NCI-H2227 treated with DMSO at 0.1 percent for 48 hours (cell line): ENCODE measurements at places on chromosomes 7 and 10.

DNA sequence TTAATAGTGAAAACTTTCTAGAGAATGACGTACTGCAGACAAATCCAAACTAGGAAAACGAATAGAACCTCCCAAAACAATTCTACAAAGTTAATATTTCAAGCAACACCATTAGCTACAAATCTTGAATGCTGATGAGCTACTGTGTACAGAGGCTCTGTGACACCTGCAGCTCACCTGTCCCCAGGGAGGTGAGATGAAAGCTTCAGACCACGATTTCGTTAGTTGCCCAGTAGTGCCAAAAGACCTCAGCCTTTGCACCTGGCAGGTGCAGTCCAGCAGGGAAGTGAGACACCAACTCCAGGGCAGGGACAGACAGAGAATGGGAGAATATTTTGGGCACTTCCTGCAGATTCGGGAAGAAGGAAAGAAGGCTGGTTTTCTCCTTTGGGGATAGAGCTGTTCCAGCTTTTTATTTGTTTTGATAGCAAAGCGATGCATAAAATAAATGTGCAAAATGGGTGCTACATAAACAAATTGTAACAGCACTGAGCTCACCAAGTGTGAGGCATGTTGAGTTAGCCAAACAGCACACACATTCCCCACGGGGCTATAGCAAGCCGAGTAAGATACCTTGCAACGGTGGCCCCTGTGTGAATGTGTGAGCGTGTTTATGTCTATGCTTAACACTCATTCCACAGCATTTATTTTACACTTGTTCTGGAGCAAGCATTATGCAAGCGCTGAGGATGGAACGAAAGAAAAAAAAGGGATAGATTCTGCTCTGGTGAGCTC, 1024.8 kb upstream of the AUTS2 start:
- no peak for DNase-seq

DNA sequence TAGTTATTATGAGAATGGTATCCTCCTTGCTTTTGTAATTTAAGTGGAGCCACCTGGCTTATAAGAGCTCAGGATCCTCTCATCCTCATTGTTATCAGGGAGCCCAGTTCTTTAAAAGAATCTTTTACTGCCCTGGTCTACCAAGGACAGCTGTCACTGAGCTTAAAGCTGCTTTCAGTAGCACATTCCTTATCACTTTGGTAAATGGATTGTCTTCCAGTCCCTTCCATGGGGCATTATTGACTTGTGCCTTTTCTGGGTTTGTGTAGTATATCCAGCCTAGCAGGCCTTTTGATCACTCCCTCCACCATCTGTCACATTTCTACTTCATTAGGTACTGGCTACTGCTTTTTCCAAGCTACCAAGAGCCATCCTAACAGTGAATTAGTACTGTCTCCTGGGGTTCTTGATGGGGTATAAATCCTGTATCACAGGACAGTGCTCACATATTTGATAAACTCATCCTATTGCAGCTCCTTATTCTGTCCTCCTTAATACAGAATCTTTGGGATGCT, 208.9 kb downstream of the TMEM26 start:
- peak; percentile 4 for DNase-seq

GRCh38 chr10:80542053-80542452, 4.4 kb downstream of the SH2D4B start:
- no peak for DNase-seq

DNA sequence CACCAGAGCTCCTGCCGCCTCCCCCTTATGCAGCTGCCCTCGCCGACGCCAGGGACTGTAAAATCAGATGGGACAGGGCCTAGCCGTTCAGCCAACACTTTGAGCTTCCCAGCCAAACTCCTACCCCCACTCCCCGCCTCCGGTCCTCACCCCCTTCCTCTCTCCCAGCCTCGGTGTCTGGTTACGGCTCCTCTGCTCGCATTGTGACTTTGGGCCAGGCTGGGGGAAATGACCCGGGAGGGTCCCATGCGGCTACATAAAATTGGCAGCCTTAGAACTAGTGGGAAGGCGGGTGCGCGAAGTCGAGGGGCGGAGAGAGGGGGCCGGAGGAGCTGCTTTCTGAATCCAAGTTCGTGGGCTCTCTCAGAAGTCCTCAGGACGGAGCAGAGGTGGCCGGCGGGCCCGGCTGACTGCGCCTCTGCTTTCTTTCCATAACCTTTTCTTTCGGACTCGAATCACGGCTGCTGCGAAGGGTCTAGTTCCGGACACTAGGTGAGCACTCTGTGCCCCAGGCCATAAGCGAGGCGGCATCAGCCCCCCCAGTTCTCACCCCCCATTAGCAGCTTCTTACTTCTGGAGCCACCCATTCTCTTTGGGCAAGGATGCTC, at the start of gene KAZALD1:
Gene KAZALD1 (plus strand): TSS at position 366 of the 608 bp plus-strand sequence. CDS start 604 bp downstream, outside the sequence.
- no peak for DNase-seq

GRCh38 chr7:30926313-30926712, 14.7 kb downstream of the AQP1 start:
- DNase-seq, result no peak

DNA sequence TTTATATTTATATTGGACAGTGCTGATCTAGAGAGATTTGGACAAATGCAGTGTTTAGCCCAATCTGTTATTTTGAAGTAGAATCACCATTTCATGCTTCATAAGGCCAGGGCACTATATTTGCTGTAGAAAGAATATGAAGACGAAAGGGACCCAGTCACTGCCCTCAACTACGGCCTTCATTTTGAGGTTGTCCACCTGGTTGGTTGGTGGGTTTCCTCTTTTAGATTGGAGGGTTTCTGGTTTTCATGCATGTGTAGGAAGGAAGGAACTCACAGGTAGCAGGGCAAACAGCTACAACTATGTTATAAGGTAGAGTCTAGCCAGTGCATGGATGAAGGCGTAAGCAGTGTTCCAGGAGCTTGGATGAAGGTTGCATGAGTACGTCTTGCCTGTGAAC, 56.3 kb downstream of the ARID5B start:
- DNase-seq, result no peak

DNA sequence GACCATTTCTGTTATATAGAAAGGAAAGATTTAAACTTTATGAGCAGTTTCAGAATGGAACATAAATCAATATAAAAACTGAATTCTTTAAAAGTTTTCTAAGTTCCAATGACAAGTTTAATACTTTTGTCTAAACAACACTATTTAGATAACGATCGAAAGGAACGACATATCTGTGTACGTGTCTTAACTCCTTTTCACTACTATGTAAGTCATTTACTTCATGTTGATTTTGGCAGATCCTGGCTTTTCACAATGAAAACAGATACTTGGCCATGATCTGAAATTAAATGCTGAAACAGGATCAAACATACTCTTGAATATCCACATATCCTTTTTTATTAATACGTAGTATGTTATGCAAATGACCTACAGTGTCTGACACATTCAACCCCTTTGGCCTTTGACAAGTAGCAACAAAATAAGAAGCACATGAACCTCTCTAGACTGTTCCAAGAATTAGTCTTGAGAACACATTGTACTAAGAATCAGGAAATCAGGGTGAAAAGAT, 41.9 kb downstream of the RNLS start:
- no peak for DNase-seq

DNA sequence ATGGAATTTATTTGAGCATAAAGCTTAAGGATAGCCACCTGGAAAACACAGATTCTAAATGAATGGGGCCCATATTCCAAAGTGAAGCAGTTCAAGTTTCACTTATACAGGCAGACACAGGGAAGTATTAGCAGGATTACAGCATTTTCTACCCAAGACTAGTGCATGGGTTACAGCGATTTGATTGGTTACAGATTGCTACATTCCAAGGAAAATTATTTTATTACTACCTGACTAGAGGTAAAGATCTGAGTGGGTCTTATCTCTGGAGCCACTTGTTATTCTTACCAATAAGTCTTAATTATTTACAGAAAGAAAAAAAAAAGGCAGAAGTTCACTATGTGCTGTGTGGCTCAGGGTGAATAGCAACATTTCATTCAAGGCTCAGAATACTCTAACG, 87.4 kb upstream of the ITGB1 start:
- DNase-seq, result no peak

- DNase-seq, result no peak
These were observed 109.0 kb downstream of the SLIT1 start for GRCh38 chr10:97076781-97077180.

DNA sequence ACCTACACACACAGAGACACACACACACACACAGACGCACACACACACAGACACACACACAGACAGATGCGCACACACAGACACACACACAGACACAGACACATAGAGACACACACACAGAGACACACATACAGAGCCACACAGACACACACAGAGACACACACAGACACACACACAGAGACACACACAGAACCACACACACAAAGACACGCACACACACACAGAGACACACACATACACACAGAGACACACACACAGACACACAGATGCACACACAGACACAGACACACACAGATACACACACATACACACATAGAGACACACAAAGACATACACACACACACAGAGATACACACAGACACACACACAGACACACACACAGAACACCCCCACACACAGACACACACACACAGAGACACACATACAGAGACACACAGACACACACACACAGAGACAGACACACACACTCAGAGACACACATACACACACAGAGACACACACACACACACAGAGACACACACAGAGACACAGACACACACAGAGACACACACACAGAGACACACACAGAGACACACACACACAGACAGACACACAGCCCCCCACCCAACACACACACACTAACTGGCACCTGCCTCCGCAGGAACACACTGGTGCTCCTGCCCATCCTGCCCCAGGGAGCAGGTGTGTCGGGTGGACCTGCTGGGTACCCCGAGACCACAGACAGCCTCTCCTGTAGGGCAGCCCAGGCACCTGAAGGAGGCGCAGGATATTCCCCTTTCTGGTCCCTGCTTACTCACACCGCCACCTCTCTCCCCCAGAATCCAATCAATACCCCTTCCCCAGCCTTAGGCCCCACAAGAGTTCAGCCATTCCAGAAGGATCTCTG, 5.4 kb upstream of the FZD9 start:
- DNase-seq, result no peak

DNA sequence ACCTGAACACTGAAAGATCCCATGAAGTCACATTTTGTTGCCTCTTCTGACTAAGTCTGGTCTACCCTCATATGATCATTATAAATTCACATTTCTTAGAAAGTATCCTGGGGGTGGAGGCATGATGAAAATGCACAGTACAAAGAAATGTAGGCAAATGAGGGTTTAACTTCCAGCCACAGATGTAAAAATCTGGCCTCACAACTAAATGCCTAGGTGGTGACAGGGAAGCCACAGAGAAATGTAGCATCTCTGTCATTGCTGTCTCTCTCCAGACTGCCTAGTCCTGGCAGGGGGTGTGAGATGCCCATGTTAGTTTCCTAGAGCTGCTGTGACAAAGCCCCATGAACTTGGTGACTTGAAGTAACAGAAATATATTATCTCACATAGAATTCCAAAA, 395.9 kb downstream of the SORCS3 start:
- no peak for DNase-seq

GRCh38 chr7:55077561-55078410, 59.0 kb downstream of the EGFR start:
- no peak for DNase-seq

GRCh38 chr7:18547509-18548187, 52.1 kb downstream of the HDAC9 start:
- DNase-seq, result no peak

- DNase-seq, result no peak
These were observed 112.4 kb downstream of the HTR5A start for GRCh38 chr7:155182406-155182970.

DNA sequence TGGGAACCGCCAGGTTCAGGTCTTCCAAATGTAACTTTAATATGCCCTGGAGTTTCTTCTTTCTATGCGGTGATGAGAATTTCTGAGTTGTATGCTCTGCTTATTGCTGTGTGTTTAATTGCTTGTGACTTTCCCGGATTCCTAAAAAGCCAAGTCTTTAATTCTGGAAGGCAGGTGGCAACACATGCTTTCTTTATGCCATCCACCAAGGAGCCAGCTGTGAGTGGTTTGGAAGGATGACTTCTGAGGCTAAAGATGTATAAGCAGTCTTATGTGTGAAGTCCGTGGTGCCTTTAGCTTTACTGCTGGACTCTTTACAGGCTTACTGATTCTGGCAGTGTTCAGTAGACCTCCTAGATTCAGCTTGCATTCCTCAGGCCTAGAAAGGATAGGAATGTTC, 3.1 kb downstream of the SDK1 start:
- no peak for DNase-seq

DNA sequence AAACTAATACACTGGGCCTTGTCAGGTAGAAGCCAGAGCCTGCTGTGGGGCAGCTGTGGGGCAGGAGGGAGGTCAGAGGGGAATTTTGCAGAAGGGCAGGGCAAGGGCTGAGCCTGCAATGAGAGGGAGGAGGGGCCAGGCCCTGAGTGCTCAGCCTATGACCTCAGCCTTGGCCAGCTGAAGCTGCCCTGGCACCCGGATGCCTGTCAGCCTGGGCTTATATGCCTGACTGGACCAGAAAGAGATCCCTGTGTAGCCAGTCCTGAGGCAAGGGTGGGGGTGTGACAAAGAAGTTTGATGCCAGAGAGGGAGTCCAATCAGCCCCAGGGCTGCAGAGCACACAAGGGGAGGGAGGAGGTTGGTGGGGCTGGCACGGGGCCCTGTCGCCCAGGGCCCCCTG, 22.3 kb upstream of the PRRT4 start:
- no peak for DNase-seq

DNA sequence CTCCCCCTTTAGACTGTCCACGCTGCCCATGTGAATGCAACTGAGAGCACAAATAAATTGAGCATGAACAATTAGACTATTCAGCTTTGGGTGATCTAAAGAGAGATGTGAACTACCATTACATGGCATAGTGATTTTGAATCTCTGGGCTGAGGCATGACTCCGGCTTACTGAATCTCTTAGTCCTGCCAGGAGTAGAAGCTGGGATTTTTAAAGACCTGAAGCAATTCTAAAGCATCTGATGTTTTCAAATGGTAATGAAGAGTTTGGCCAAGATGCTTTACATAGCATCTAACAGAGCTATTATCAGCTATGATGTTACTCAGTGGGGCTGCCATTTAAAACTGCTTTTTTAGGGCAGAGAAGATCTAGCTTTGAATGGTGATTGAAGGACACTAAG, 1059.1 kb downstream of the SORCS3 start:
- DNase-seq, result no peak

GRCh38 chr7:46145412-46145811, 224.3 kb upstream of the IGFBP3 start:
- DNase-seq, result no peak
